ENCODE measurements at places on chromosomes 16 and 17.
A peak's percentile ranks its signal among the peaks of the same experiment; 100 is the strongest.

GRCh38 chr16:88479793-88480760, 27.0 kb downstream of the ZFPM1 start:
- peak; percentile 53 for DNase-seq

GRCh38 chr16:9112166-9112843, 20.9 kb downstream of the HAPSTR1 start:
- DNase-seq, result no peak

GRCh38 chr16:11783319-11784037, 13.6 kb downstream of the ZC3H7A start:
- peak; percentile 88 for DNase-seq

- no peak for DNase-seq
Measured at GRCh38 chr17:71398800-71399219, 722.0 kb upstream of the SOX9 start.

GRCh38 chr17:54948380-54948779, 20.1 kb downstream of the COX11 start:
- no peak for DNase-seq

- no peak for DNase-seq
Measured at GRCh38 chr16:66484453-66485213, 57.5 kb downstream of the BEAN1 start.

DNA sequence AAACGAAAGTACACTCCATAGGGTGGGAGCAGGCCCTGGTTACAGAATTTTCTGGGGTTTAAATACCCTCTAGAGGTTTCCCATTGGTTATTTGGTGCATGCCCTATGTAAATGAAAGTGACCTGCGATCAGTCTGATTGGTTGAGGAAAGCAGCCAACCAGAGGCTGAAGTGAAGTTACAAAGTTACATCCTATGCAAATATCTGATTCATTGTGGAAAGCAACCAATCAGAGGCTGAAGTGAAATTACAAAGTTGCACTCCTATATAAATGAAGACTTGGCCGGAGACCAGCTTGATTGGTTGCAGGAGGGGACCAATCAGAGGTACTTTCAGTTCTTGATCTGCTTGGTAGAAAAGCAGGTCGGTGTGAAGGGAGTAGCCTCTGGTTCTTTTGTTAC, 24.4 kb downstream of the NAA60 start:
- no peak for DNase-seq

- DNase-seq, result no peak
Measured at GRCh38 chr16:28604186-28604565, 5.7 kb downstream of the SULT1A1 start.

GRCh38 chr17:81091774-81092517, 57.0 kb downstream of the BAIAP2 start:
- no peak for DNase-seq

GRCh38 chr17:74833501-74834377, 25.9 kb downstream of the GRIN2C start:
- DNase-seq, result no peak

GRCh38 chr17:77146882-77147281, 6.1 kb downstream of the SEC14L1 start:
- no peak for DNase-seq

DNA sequence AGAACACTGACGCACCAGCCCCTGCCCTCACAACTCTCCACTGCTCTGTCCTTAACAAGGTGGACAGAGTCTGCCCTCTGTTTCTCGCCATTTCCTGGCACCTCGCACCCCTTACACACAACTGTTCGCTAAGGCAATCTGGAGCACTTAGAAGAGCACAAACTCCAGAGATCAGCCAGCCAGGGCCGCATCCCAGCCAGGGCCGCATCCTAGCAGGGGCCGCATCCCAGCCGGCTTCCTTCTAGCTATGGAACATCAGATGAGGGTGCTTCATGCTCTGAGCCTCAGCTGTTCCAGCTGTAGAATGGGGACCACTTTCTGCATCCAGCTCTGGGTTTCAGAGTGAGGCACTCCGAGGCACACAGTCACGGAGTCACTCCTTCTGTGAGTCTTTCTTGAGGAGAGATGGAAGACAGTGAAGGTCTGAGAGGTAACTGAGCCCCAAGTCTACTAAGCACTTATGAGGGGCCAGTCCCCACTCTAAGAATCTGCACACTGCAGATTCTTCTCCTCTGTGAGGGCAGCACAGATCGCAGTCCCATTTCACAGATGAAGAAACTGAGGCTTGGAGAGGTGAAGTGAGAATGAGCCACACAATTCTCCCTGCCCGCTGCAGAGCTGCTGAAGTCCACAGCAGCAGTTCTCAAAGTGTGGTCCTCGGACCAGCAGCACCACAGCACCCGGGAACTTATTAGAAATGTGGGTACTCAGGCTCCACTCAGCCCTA, 20.9 kb downstream of the COTL1 start:
- DNase-seq, result no peak

DNA sequence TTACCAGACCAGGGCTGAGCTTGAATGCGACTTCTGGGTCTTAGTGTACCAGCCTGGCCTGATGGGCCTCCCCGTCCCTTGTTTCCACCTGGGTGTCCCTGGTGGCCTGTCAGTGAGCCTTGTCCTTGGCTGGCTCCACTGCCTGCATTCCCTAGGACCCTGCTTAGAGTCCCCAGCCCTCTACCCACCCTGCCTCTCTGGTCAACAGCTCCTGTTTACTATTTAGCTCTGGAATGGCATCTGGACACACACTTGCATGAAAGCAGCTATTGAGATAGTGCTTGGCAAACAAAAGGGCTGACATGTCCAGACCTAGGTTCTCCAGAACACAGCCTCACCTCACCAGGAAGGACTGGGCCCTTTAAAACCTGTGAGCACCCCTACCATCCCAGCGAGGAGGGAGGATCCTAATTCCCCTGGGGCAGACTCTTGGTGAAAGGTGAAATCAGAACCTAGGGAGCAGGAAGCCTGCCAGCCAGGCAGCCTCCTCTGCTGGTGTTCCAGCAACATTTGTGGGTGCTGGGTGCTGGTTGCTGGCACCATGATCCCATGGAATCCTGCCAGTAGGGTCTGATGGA, 38.8 kb downstream of the RAI1 start:
- no peak for DNase-seq

- no peak for DNase-seq
Measured at GRCh38 chr16:883340-883739, 82.8 kb upstream of the GNG13 start.

DNA sequence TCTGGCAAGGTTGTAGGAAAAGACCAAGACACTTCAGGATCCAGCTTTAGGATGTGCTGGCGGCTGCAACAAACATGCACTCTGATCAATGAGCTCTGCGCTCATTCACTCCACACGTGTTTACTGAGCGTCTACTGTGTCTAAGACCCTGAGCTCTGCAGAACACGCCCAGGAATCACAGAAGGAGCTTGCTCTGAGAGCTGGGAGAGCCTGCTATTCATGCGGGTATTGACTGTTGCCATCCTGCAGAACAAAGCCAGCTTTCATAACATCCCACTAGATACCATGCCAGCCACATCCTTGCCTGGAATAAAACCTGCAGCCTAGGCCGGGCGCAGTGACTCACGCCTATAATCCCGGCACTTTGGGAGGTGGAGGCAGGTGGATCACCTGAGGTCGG, 44.1 kb downstream of the NXN start:
- no peak for DNase-seq
